ENCODE measurements at places on chromosomes 2 and 18. TPM values are rescaled to one million over a fixed set of nuclear protein-coding genes. Genes with fewer than 3 reads are reported as not detected.
A peak's percentile ranks its signal among the peaks of the same experiment; 100 is the strongest.

Gene TSPYL6
- polyA plus RNA-seq = 0.10 TPM

Gene ST8SIA3
- 0.04 TPM for polyA plus RNA-seq

Gene CCDC138
- 4.7 TPM for polyA plus RNA-seq

Gene UXS1
- polyA plus RNA-seq = 39.9 TPM

Gene ASXL3
- polyA plus RNA-seq = 4.5 TPM

Gene C18orf54
- 7.1 TPM for polyA plus RNA-seq

Gene TSHZ1
- 24.2 TPM for polyA plus RNA-seq

Gene DOCK10
- 13.7 TPM for polyA plus RNA-seq

Gene RNF181
- polyA plus RNA-seq = 61.6 TPM

Gene TCF23
- polyA plus RNA-seq = 0.19 TPM

Gene GPAT2
- 7.3 TPM for polyA plus RNA-seq

Gene GNAL
- 3.2 TPM for polyA plus RNA-seq

Gene REG1A
- polyA plus RNA-seq = not detected

Gene SERPINB7
- 7.3 TPM for polyA plus RNA-seq

Gene DYNAP
- polyA plus RNA-seq = not detected

Gene NDUFAF7
- 12.9 TPM for polyA plus RNA-seq

Gene LYG2
- 0.56 TPM for polyA plus RNA-seq

Gene GALNT1
- 115 TPM for polyA plus RNA-seq

- no peak for DNase-seq
Observed at GRCh38 chr18:5380586-5380985, 85.1 kb upstream of the ZBTB14 start.

- DNase-seq = no peak
Observed at GRCh38 chr2:64957109-64957903, 31.9 kb upstream of the SLC1A4 start.

- DNase-seq = no peak
Observed at GRCh38 chr18:51006948-51007789, 22.8 kb upstream of the SMAD4 start.

DNA sequence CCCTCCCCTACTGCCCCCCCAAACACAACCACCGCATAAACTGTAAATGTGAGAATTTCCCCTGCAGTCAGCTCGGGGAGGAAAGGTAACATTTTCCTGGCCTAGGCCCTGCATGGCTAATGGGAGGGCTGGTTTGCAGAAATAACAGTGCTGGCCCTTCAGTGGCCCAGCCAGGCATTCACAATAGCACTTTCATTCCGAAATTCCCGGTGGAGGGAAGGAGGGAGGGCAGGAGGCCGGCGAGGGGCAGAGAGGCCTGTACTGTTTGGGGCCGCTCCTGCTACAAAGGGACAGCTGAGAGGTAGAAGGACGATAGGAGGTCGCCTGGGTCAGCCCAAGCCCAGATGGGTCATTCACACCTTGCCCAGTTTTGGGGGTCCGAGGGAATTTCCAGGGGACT is 11.3 kb downstream of the CYP26B1 start:
- DNase-seq = no peak

- DNase-seq = no peak
Observed at GRCh38 chr2:69461404-69461803, 24.2 kb upstream of the NFU1 start.

GRCh38 chr2:190069936-190070696 is 7.6 kb upstream of the MSTN start:
- peak; percentile 57 for DNase-seq

DNA sequence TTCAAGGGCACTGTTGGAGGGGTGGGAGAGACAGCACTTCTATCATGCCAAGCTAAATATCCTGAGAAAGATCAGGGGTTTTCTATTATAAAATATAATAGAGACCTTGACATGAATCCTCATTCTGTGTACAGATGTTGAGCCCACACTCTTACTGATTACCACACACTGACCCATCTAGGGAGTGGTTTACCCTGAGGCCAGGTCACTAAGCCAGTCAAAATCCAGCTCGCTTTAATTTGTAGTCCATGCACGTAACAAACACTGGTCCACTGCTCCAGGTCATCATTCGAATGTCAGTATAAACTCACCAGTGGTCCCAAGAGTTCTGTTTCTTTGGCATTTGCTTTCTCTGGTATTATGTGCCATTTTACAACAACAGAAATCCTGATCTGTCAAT is 96.4 kb downstream of the SLC8A1 start:
- DNase-seq = no peak

GRCh38 chr18:61336766-61337165 is 3.5 kb downstream of the CDH20 start:
- no peak for DNase-seq

- DNase-seq = peak; percentile 71
Observed at GRCh38 chr2:72415241-72415661, 267.6 kb upstream of the CYP26B1 start.

DNA sequence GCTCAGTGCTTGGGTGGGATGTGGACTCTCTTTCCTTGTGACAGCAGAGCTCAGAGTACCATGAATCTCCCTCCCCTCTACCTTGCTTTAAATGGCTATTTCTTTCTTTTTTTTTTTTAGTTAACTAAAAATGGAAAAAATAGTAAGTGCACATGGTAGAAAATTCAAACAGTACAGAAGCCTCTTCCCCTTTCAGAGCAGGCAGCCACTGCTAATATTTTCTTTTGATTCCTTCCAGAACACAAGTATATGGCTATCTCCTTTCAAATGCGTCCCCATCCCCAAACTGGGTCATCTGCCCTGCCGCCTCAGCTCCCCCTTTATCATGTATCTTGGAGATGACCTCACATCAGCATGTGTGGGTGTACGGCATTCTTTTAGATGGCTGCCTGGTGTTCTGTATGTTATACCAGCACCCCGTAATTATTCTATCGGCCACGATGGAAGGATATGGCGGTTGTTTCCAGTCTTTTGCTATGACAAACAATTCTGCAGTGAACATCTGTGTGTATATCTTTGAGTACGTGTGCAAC is 70.5 kb upstream of the DLX2 start:
- DNase-seq = no peak

DNA sequence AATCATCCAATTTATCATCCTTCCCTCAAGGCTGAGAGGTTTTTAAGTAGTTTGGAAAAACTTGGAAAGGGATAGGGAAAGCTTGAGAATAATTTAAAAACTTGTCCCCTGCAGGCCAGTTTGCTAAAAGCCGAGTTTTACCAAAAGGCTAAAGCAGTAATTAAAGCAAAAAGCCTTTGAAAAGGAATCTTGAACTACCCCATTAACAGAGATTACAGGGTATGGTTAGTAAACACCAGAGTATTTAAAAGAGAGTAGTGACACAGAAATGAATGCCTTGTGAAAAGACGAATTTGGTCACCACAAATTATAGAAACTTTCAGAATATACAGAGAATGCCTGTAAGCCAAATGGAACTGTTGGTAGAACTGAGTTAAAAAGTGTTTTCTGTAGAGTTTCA is 85.0 kb downstream of the FMNL2 start:
- DNase-seq = no peak

GRCh38 chr2:116911540-116911939 is 903.0 kb upstream of the DDX18 start:
- no peak for DNase-seq

DNA sequence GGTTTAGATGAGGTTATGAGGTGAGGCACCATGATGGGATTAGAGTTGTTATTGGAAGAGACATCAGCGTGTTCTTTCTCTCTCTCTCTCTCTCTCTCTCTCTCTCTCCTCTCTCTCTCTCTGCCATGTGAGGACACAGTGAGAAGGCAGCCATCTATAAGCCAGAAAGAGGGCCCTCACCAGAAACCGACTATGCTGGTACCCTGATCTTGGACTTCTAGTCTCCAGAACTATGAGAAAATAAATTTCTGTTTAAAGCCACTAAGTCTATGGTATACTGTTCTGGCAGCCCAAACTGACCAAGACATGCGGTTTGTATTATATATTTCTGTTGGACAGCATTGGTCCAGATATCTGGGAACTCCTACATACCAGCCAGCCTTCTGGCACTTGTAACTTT is 3.5 kb upstream of the LIPG start:
- DNase-seq = no peak

- no peak for DNase-seq
Observed at GRCh38 chr2:135638825-135639224, 102.8 kb upstream of the UBXN4 start.

GRCh38 chr18:60663060-60663989 is 290.8 kb upstream of the MC4R start:
- no peak for DNase-seq

DNA sequence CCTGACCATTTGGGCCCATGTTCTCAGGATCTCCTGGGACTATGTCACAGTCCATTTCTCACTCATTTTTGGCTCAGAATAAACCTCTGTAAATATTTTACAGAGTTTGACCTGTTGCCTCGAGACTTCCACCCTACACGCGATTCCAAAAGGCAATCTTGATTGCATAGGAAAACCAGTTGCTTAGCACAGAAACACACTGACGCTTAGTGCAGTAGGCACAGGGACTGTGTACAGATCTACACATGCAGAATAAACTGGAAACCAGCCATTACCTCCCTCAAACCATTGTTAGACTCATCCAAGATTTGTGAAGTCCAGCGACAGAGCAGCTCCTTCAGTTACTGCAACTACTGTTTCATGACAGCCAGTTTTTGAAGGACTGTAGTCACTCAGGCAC is 73.0 kb downstream of the NCKAP5 start:
- peak; percentile 20 for DNase-seq

- DNase-seq = no peak
Observed at GRCh38 chr2:79757526-79757925, 244.7 kb downstream of the CTNNA2 start.

GRCh38 chr18:73023975-73024374 is 156.2 kb upstream of the NETO1 start:
- DNase-seq = no peak

GRCh38 chr2:150591496-150592285 is 104.2 kb upstream of the RND3 start:
- DNase-seq = no peak

- no peak for DNase-seq
Observed at GRCh38 chr2:239611222-239611795, 210.5 kb upstream of the HDAC4 start.

DNA sequence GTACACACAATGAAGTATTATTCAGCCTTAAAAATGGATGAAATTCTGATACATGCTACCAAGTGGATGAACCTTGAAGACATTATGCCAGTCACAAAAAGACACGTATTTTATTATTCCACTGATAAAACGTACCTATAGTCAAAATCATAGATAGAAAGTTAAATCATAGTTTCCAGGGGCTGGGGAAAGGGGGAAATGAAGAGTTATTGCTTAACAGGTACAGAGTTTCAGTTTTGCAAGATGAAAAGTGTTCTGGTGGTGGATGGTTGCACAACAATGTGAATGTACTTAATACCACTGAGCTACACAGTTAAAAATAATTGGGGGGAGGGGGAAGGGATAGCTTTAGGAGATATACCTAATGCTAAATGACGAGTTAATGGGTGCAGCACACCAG is 279.0 kb upstream of the STON1 start:
- DNase-seq = no peak

DNA sequence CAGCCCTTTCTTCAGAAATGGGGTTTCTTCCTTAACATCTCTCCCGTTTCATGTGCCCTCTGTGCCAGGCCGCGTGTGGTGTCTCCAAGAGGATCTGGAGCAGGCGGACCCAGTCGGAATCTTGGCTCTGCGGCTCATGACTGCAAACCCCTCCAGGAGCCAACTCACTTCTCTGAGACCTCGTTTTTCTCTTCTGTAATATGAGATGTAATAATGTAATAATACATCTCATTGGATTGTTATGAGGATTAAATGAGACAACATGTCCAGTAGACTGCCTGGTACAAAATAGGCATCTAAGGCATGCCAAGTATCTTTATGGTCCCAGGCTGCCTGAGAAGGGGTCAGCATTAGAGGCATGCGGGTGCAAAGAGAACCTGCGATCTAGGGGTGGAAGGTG is 221.3 kb upstream of the REV1 start:
- peak; percentile 47 for DNase-seq

GRCh38 chr2:100397118-100397860 is 20.2 kb downstream of the CHST10 start:
- DNase-seq = no peak

- DNase-seq = no peak
Observed at GRCh38 chr2:8438996-8439395, 242.9 kb upstream of the ID2 start.

DNA sequence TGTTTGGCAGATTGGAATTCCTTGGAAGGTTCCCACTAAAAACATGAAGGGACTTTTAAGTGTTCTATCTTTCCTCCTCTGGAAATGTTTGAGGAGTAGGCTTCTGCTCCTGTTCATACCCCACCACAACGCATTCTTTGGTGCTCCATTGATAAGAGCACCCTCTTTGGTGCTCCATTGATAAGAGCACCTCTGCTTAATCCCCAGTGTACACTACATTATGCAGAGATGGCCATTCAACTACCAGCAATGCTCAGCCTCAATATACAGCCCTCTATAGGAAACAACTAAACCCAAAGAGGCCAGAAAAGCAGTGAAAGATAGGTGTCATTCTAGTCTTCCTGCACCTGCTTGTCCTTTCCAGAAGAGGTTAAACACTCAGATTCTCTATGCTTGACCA is 1.8 kb upstream of the CHAC2 start:
- no peak for DNase-seq

- DNase-seq = no peak
Observed at GRCh38 chr2:85330839-85331636, 3.2 kb upstream of the TGOLN2 start.

- no peak for DNase-seq
Observed at GRCh38 chr18:45059695-45060094, 379.0 kb downstream of the SETBP1 start.

- DNase-seq = no peak
Observed at GRCh38 chr2:19491796-19492195, 133.4 kb upstream of the OSR1 start.

GRCh38 chr2:25129901-25130520 is 38.4 kb downstream of the POMC start:
- DNase-seq = no peak

Measured in muscle of back (tissue), 13 donors.